ENCODE measurements at places on chromosomes 2 and 18. TPM values are rescaled to one million over a fixed set of nuclear protein-coding genes. Genes with fewer than 3 reads are reported as not detected.

GRCh38 chr2:216652566-216652965, 19.3 kb downstream of the IGFBP2 start:
- no peak for DNase-seq

XPO1 gene
- polyA plus RNA-seq, result 237 TPM

FNDC4 gene
- 8.1 TPM for polyA plus RNA-seq

DNA sequence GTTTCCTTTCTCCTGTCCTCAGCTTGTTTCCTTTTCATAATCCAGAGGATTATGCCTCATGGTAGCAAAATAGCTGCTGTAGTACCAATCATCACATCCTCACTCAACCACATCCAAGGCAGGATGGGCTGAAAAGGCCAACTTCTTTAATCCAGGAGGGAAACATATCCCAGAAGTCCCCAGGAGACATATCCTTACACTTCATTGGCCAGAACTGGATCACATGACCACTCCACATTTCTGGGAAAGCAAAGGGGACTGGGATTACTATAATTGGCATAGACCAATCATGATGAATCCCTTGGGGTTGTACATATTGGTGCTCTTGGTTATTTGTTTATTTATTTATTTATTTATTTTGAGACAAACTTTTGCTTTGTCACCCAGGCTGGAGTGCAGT, 54.0 kb upstream of the LYPD6B start:
- no peak for DNase-seq

DNA sequence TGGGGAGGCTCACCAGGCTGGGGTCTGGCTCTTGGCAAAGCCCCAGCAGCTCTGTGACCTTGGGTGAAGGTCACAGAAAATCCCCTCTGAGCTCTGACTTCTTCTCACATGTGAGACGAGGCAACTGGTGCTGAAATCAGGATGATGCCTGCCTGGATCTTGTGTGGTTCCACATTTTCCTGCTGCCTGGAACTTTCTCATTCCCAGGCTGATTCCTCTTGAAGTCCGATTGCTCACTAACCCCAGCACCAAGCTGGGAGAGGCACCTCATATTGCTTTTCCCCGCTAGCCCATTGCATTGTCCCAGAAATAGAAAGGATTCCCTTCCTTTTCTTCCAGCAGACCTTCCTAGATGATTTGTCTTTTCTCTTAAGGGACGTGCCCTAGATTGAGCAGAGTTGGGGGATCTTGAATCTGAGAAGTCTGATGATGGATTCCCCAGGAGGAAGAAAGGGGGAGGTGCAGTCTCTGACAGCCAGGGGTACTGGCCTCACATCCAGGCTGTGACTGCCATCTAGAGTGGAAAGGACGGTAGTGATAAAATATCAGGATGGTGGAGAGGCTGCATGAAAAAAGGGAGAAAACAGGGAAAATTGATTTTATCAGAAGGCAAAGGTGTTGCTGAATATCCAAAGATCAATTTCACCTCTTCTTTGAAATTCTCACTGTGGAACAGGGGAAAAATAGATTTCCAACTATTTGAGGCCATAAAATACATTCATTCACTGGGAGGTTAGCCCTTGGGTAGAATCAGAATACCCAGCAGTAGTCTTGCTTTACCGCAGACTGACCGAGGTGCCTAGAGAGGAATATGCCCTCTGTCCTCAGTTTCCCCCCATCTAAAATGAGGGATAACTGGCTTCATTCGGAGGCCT, 96.3 kb downstream of the FAM210A start:
- peak; percentile 66 for DNase-seq

GRCh38 chr2:190280565-190281350, 38.9 kb downstream of the HIBCH start:
- DNase-seq, result no peak

DNA sequence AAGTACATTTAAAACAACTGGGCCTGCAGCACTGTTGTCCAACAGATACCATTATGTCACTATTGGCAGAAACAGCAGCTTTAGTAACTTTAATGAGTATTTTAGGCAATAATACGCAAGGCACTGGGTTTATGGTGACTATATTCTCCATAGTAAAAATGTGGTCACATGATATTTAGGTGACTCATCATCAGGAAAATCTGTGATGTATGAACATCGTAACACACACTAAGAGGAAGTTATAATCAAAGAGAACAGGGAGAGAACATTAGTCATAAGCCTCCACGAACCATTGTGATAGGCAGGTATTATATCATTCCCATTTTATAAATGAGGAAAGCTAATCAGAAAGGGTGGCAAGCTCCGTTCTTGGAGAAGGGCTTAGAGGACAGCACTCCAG, 36.9 kb downstream of the RAPH1 start:
- no peak for DNase-seq

- no peak for DNase-seq
These were observed 371.8 kb upstream of the SLC14A2 start for GRCh38 chr18:45243340-45244110.

AOX1 gene
- 2.1 TPM for polyA plus RNA-seq

DNA sequence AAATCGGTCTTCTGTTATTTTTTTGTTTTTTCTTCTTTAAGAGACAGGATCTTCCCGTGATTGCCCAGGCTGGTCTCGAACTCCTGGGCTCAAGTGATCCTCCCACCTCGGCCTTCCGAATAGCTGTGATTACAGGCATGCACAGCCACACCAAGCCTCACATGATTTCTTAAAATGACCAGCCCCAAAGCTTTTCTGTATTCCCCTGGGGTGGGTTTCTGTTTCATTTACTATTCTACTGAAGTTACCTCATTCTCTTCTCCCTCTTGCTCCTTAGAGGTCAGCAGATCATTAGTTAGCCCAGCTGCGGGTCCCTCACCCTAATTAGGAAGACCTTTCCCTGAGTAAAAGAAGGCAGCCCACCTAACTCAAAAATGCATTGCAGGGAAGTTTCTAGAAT, 27.6 kb downstream of the SLC1A4 start:
- DNase-seq, result no peak

GRCh38 chr2:70959271-70959761, 19.1 kb upstream of the ANKRD53 start:
- DNase-seq, result no peak

CDH20 gene
- polyA plus RNA-seq, result 4.5 TPM

KLF11 gene
- polyA plus RNA-seq, result 23.6 TPM

- DNase-seq, result no peak
These were observed 26.1 kb upstream of the FAM237A start for GRCh38 chr2:206616151-206616550.

- DNase-seq, result no peak
These were observed 47.6 kb upstream of the GPC1 start for GRCh38 chr2:240387669-240388358.

DNA sequence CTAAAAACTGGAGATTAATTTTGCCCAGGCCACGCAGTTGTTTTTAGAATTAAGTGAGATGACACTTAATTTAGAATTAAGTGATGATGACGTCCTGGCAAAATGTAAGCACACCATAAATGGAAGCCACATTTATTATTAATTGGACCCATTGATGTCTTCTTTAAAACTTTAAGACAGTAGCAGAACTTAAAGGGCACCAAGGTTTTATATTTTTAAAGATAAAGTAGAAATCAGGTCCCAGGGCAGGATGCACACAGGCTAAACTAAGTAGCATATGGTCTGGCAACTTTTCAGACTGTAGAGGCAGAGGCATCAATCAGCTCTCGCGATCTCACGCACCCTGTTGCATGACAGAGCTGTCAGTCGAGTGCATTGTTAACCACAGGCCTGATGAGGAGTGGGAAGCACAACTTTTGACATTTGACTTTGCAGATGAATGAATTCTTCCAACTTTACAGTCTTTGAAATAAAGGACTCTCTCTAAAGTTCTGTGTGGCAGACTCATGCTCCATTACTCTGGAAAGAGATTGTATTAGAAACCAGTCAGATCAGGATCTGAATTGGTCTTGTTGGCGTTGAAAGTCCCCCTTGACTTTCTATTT, 232.4 kb downstream of the CD226 start:
- no peak for DNase-seq

SYT4 gene
- polyA plus RNA-seq, result 1.2 TPM

MGAT4A gene
- polyA plus RNA-seq, result 24.7 TPM

DIPK1C gene
- 0.08 TPM for polyA plus RNA-seq
